ENCODE measurements at places on chromosomes 1 and 21.
A peak's percentile ranks its signal among the peaks of the same experiment; 100 is the strongest.

- peaks cover 8% of the 10 kb centered on the region for H3K36me3 ChIP-seq
- no peak overlapping the region for H3K27ac ChIP-seq
- H3K4me3 ChIP-seq: no peak overlapping the region
- DNase-seq: no peak
- no peaks in the 10 kb centered on the region for H3K27me3 ChIP-seq
Measured at GRCh38 chr1:110927484-110928075, 36.1 kb downstream of the LRIF1 start.

DNA sequence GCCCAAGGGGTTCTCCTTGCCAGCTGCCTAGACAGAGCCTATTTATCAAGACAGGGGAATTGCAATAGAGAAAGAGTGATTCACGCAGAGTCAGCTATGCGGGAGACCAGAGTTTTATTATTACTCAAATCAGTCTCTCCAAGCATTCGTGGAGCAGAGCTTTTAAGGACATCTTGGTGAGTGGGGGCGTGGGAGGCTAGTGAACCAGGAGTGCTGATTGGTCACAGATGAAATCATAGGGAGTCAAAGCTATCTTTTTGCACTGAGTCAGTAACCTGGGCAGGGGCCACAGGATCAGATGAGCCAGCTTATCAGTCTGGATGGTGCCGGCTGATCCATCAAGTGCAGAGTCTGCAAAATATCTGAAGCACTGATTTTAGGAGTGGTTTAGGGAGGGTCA is 64.8 kb upstream of the MRPS6 start:
- H3K4me1 ChIP-seq: no peaks in the 10 kb centered on the region
- H3K36me3 ChIP-seq: peaks cover 4% of the 10 kb centered on the region
- no peaks in the 10 kb centered on the region for H3K27me3 ChIP-seq

DNA sequence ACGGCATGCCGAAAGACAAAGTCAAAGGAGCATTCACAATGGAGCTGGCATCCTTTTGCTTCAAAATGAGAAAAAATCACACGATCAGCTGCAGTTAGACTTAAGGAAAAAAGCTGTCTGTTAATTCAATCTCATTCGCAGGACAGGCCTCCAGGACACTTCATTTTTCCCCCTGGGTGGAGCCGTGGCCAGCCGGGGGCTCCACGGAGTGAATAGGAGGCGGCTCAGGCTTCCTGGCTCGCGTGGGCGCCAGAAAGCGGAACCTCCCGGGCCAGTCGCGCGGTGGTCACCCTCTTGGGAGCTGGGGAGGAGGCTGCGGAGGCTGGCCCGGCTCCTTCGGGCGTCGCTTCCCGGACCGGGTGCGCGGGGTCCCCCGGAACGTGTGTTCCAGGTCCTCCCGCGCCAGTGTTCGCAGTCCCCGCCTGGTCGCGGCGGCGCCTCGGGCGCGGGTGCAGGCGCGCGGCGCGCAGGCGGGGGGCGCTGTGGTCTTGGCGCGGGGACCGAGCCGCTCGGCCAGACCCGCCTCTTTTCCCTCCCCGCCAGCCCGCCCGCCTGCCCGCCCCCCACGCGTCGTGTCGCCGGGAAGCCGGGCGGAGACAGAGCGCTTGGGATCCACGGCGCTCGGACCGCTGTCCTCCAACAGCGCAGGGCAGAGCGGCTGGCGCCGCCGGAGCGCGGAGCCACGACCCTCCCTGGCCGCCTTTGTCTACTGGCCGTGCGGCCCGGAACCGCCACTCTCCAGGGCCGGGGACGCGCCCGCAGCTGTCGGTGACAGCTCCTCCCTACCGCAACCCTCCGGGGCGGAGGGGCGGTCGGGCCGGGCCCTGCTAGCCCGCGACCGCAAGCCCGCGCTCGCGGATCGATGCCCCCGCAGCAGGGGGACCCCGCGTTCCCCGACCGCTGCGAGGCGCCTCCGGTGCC is at the start of gene RHOU:
TSS of gene RHOU (plus strand) at position 599 of the 921 bp plus-strand sequence. CDS start at position 863, 264 bp downstream.
- peaks cover 12% of the 10 kb centered on the region for H3K4me1 ChIP-seq
- no peak for DNase-seq
- no peak within 1 kb of the TSS for H3K27ac ChIP-seq
- H3K36me3 ChIP-seq: no peaks in the 10 kb centered on the region

DNA sequence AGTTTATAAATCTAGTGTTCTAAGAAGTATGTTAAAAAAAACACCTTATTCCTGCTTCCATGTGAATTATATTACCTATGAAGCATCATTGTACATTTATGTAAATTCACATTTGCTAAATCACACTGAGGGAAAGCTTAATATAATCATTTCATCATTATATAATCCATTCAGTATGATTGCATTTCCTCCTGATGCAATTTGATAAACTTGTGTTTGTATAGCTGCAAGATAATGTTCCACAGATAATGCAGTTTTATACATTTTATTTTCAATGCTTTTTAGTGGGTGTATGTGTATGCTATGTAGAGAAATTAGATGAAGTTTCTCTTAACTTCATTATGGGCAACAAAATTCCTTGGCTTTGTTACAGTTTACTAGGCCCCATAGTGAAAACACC is 79.6 kb downstream of the HS2ST1 start:
- H3K4me1 ChIP-seq: peaks cover 11% of the 10 kb centered on the region
- H3K36me3 ChIP-seq: peaks cover 8% of the 10 kb centered on the region
- H3K27ac ChIP-seq: no peak overlapping the region
- no peak overlapping the region for H3K4me3 ChIP-seq

DNA sequence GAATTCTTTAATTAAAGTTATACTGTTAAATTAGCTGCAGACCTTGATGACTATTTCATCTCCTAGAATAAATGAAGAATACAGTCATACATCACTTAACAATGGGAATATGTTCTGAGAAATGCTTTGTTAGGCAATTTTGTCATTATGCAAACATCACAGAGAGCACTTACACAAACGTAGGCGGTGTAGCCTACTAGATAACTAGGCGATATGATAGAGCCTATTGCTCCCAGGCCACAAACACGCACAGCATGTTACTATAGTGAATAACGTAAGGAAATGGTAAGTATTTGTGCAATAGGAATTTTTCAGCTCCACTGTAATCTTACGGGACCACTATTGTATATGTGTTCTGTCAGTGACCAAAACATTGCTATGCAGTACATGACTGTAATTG is 37.6 kb upstream of the DESI2 start:
- no peaks in the 10 kb centered on the region for H3K4me1 ChIP-seq
- H3K4me3 ChIP-seq: no peak overlapping the region
- no peak overlapping the region for H3K27ac ChIP-seq
- no peak for DNase-seq
- no peaks in the 10 kb centered on the region for H3K36me3 ChIP-seq
- H3K27me3 ChIP-seq: peaks cover 2% of the 10 kb centered on the region

GRCh38 chr1:35564884-35565741 is 7.5 kb downstream of the NCDN start:
- H3K36me3 ChIP-seq: peaks cover 20% of the 10 kb centered on the region
- no peaks in the 10 kb centered on the region for H3K4me1 ChIP-seq
- DNase-seq: no peak
- no peaks in the 10 kb centered on the region for H3K27me3 ChIP-seq

DNA sequence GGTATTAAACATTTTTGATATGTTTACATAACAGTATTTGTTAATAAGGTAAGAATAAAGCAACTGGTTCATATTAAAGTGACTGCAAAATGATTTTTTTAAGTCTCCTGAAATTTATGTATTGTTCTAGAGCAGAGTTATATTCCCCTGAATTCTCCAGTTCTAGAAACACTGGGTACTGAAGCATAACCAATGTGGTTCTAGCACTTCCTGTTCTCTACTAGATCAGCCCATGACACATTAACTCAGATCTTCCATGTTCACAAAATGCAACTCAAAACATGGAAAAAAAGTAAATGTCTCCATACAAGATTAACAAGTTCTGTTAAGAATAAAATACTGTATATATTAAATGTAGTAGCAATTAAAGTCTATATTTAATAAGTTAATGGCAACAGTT is 3.9 kb downstream of the NEGR1 start:
- H3K27ac ChIP-seq: no peak overlapping the region
- H3K27me3 ChIP-seq: peaks cover 13% of the 10 kb centered on the region
- H3K36me3 ChIP-seq: no peaks in the 10 kb centered on the region
- DNase-seq: no peak
- H3K4me3 ChIP-seq: no peak overlapping the region
- peaks cover 17% of the 10 kb centered on the region for H3K4me1 ChIP-seq

GRCh38 chr1:58000116-58000515 is 546.4 kb downstream of the OMA1 start:
- H3K36me3 ChIP-seq: no peaks in the 10 kb centered on the region
- H3K4me3 ChIP-seq: no peak overlapping the region
- H3K4me1 ChIP-seq: no peaks in the 10 kb centered on the region
- H3K27me3 ChIP-seq: peaks cover 14% of the 10 kb centered on the region

DNA sequence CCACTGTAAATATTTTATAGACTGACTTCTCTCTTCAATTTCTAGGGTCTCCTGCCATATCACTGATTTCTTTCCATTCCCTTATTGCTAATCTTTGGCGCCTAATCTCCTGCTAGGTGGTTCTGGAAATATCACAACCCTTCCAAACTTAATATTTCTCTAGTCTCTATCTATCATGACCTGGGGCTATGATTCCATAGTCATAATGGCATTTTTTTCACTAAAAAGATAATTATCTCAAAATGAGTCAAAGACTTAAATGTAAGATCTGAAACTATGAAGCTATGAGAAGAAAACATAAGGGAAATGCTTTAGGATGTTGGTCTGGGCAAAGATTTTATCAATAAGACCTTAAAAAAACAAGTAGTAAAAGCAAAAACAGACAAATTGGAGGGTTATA is 74.2 kb downstream of the LEPR start:
- no peaks in the 10 kb centered on the region for H3K36me3 ChIP-seq
- H3K4me3 ChIP-seq: no peak overlapping the region
- H3K4me1 ChIP-seq: no peaks in the 10 kb centered on the region
- peaks cover 4% of the 10 kb centered on the region for H3K27me3 ChIP-seq
- H3K27ac ChIP-seq: no peak overlapping the region

DNA sequence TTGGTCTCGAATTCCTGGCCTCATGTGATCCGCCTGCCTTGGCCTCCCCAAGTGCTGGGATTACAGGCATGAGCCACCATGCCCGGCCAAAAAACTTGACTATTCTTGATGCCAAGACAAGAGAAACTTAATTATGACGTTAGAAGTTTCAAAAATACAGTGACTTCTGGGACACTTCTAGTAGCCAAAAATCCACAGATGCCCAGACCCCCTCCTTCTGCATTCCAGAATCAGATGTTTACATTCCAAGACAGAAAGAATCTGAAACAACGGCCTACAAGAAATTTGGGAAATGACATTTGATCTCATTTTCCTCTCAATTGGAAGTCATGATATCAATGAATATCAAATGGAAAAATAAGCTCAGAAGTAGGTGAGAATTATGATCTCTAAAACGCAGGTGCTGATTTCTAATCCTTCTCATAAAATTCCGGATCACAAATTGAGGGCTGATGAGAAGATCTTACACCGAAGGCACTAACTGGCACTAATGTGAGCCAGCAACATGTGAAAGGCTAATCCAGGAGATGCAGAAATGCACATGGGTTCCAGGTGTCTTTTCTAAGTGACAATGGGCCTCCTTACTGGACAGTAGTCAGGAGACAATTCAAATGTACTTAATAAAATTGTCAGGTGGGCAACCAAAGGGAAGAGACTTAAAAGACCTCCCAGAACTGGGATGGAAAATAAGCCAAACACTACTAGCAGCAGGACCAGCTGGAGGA is 5.5 kb downstream of the RAB29 start:
- H3K4me1 ChIP-seq: peaks cover 48% of the 10 kb centered on the region
- DNase-seq: no peak
- peak overlapping the region; percentile 98 for H3K27ac ChIP-seq
- H3K4me3 ChIP-seq: no peak overlapping the region
- H3K27me3 ChIP-seq: no peaks in the 10 kb centered on the region

GRCh38 chr1:241844593-241844992 is 3.4 kb upstream of the EXO1 start:
- DNase-seq: no peak
- H3K27ac ChIP-seq: no peak overlapping the region
- H3K4me3 ChIP-seq: no peak overlapping the region
- H3K4me1 ChIP-seq: peaks cover 24% of the 10 kb centered on the region

DNA sequence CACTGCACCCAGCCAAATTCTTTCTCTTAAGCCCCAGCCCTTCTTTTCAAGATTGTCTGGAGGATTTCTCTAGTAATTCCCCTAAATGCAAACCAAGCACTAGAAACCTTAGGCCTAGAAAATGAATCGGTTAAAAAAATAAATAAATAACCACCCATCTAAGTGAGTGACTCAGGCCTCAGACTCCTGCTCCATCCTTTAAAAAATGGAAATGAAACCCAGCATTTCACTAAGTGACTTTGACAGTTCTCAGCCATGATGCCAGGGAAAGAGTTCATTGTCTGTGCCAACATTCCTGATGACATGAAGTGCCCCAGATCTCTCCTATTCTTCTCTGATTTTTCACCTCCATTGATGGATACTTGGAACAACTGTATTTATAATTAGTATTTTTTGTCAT is 415.2 kb upstream of the DAB1 start:
- no peaks in the 10 kb centered on the region for H3K36me3 ChIP-seq
- no peak overlapping the region for H3K27ac ChIP-seq
- DNase-seq: no peak
- no peak overlapping the region for H3K4me3 ChIP-seq
- H3K4me1 ChIP-seq: no peaks in the 10 kb centered on the region
- peaks cover 9% of the 10 kb centered on the region for H3K27me3 ChIP-seq

GRCh38 chr1:91282695-91283420 is 121.8 kb downstream of the HFM1 start:
- no peak for DNase-seq
- no peaks in the 10 kb centered on the region for H3K36me3 ChIP-seq
- no peak overlapping the region for H3K4me3 ChIP-seq
- peaks cover 2% of the 10 kb centered on the region for H3K4me1 ChIP-seq
- peaks cover 2% of the 10 kb centered on the region for H3K27me3 ChIP-seq

- H3K36me3 ChIP-seq: no peaks in the 10 kb centered on the region
- H3K4me1 ChIP-seq: no peaks in the 10 kb centered on the region
- H3K27me3 ChIP-seq: peaks cover 25% of the 10 kb centered on the region
- no peak for DNase-seq
- no peak overlapping the region for H3K4me3 ChIP-seq
Measured at GRCh38 chr21:31905503-31906451, 33.0 kb downstream of the HUNK start.

- peaks cover 47% of the 10 kb centered on the region for H3K4me1 ChIP-seq
- H3K27ac ChIP-seq: peak overlapping the region; percentile 6
- DNase-seq: no peak
- H3K4me3 ChIP-seq: no peak overlapping the region
- peaks cover 2% of the 10 kb centered on the region for H3K36me3 ChIP-seq
Measured at GRCh38 chr1:45370575-45370974, 30.3 kb upstream of the MUTYH start.

DNA sequence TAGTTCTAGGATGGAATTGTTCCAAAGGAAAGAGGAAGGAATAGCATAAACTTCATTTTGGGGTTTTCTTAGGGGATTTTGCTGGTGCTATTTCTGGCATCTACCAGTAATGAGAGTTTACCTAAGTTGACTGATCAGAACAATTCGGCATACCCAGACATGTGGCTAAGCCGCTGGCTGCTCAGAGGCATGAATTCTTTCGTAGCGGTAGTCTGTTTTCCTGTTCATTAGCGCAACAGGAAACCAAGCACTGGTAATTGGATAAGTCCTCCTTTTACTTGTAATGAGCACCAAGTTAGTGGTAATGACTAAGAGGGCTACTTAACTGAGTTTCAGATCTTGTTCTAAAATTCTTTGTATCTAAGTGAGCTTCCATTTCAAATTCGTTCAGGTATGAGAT is 38.6 kb downstream of the C21orf91 start:
- H3K36me3 ChIP-seq: peaks cover 4% of the 10 kb centered on the region
- H3K27ac ChIP-seq: peak overlapping the region; percentile 75
- no peak for DNase-seq
- peaks cover 81% of the 10 kb centered on the region for H3K4me1 ChIP-seq
- no peaks in the 10 kb centered on the region for H3K27me3 ChIP-seq
- peak overlapping the region; percentile 55 for H3K4me3 ChIP-seq

GRCh38 chr1:181216591-181216994 is 128.1 kb downstream of the IER5 start:
- DNase-seq: no peak
- no peak overlapping the region for H3K27ac ChIP-seq
- H3K27me3 ChIP-seq: peaks cover 21% of the 10 kb centered on the region
- H3K36me3 ChIP-seq: no peaks in the 10 kb centered on the region
- no peaks in the 10 kb centered on the region for H3K4me1 ChIP-seq
- H3K4me3 ChIP-seq: no peak overlapping the region
